ENCODE measurements at places on chromosomes 11 and 22. TPM values are rescaled to one million over a fixed set of nuclear protein-coding genes. Genes with fewer than 3 reads are reported as not detected.

PHOX2A gene
- total RNA-seq, result not detected

FAM111B gene
- 4.5 TPM for total RNA-seq

ZNF280B gene
- total RNA-seq, result 0.11 TPM

DNA sequence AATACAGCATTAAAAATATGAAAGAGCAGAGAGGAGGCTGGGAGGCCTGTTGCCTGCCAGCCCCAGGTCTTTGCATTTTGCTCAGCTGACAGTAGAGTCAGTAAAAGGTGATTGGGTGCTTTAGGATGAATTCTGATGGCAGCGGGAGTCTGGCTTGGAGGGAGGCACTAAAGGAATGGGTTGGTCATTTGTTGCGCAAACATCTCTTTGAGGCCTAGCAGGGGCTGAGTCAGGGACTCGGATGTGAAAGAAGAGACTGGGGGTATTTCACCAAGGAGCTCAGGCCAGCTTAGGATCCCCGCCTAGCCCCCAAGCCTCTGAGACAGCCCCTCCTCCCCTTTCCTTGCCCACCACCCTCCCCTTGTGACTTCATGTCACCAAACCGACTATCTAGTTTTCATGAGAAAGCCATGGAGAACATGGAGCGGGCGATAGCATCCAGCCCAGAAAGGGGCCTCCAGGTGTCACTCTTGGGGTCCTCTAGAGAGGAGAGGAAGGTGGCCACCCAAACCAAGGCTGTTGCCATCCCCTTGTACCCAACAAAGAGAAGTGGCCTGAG is 9.7 kb downstream of the DGKZ start:
- DNase-seq, result peak; percentile 85

- DNase-seq, result no peak
Observed at GRCh38 chr11:41868606-41869005, 409.2 kb upstream of the LRRC4C start.

GRCh38 chr22:27881421-27881820 is 37.6 kb downstream of the PITPNB start:
- peak; percentile 34 for DNase-seq

DNA sequence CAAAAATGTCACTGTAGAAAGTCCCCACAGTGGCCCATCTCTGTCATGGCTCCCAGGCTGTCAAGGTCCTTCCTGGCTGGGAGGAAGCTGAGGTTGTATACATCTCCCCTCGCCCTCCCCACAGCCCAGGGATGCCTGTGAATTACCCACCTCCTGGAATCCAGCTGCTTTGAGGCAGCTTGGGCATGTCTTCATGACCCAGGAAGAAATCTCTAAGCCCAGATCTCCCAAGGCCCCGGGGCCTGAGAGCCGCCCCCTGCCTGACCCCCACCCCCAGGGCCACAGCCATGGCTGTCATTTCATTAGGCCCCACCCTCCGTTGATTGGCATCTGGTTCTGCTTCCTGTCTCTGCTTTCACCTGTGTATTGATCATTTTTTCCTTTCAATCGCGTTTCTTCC is 207.5 kb downstream of the TBC1D22A start:
- DNase-seq, result no peak

- DNase-seq, result peak; percentile 67
Observed at GRCh38 chr11:84524422-84525051, 1102.6 kb downstream of the DLG2 start.

DNA sequence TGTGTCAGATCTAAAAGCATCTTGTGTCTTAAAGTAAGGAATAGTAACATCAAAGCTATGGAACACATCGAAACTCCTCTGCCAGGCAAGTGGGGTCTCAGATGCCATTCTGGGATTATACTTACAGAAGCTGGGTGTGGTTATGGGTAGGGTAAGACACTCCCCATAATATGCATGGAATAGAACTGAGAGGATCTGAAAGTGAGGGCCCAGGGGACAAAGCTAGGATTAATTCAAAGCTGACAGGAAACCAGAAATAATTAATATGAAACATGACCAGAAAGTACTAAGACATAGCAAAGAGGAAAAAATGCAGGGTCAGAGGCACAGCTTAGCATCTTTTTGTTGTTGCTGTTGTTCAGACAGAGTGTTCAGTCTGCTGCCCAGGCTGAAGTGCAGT is 40.2 kb upstream of the EED start:
- no peak for DNase-seq

Data from GM23248 (cell line).